ENCODE measurements at places on chromosomes 2 and 18. TPM values are rescaled to one million over a fixed set of nuclear protein-coding genes. Genes with fewer than 3 reads are reported as not detected.

GRCh38 chr18:77151033-77151771 lies 18.6 kb upstream of the MBP start:
- DNase-seq = no peak

GRCh38 chr18:61991836-61992235 lies 99.0 kb upstream of the RNF152 start:
- no peak for DNase-seq

Gene ANKRD30B
- polyA plus RNA-seq = 0.06 TPM

GRCh38 chr2:112887964-112888749 lies 22.8 kb upstream of the IL37 start:
- DNase-seq = no peak

GRCh38 chr18:8252371-8252770 lies 356.9 kb upstream of the RAB12 start:
- no peak for DNase-seq

Gene NOSTRIN
- polyA plus RNA-seq = 39.0 TPM

DNA sequence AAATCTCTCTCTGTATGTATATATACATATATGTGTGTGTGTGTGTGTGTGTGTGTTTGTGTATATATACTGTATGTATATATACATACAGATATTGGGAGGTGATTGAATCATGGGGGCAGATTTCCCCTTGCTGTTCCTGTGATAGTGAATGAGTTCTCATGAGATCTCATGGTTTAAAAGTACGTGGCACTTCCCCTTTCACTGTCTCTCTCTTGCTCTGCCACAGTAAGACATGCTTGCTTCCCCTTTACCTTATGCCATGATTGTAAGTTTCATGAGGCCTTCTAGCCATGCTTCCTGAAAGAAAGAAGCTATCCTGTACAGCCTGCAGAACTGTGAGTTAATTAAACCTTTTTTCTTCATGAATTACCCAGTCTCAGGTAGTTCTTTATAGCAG lies 18.8 kb upstream of the CCDC195 start:
- no peak for DNase-seq

- no peak for DNase-seq
These were observed 109.9 kb upstream of the ID2 start for GRCh38 chr2:8571792-8572499.

- DNase-seq = peak; percentile 17
These were observed 29.3 kb downstream of the UPP2 start for GRCh38 chr2:158130832-158131473.

- DNase-seq = no peak
These were observed 87.8 kb upstream of the BCL2L11 start for GRCh38 chr2:111032721-111033429.

Gene LYPD1
- 0.32 TPM for polyA plus RNA-seq

- DNase-seq = no peak
These were observed 145.1 kb downstream of the TDRD15 start for GRCh38 chr2:21268878-21269224.

Gene RALB
- polyA plus RNA-seq = 121 TPM

Gene GALNT3
- 25.4 TPM for polyA plus RNA-seq

- no peak for DNase-seq
These were observed 137.2 kb downstream of the LAMA1 start for GRCh38 chr18:6980363-6980762.

DNA sequence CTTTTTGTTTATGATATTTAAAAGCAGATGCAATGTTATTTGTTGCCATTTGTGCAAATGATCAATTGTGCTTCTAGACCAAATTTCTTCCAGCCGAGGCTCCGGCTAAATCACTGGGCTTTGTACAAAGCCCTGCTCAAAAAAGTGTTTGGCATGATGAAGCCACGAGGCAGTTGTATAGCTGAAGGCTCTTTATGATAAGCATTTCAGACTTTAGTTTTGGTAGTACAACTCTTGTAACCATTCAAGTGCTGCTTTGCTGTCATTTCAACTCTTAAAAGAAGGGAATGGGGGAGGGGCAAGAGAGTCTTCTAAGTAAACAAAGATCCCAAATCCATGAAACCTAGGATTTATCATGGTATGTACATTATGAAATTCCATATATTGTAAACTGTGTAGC lies 3.3 kb upstream of the ZNF532 start:
- DNase-seq = no peak

Gene CYTIP
- polyA plus RNA-seq = 1.6 TPM

- no peak for DNase-seq
These were observed 25.7 kb upstream of the CRIM1 start for GRCh38 chr2:36329746-36330472.

- peak; percentile 61 for DNase-seq
These were observed 112.5 kb downstream of the KCNF1 start for GRCh38 chr2:11024259-11024645.

Data from right lung (tissue), 10 donors.